Sigmoid colon (tissue), 7 donors: ENCODE measurements at places on chromosomes 2 and 18. TPM values are rescaled to one million over a fixed set of nuclear protein-coding genes. Genes with fewer than 3 reads are reported as not detected.

GRCh38 chr2:124426625-124427024, 401.5 kb downstream of the CNTNAP5 start:
- H3K36me3 ChIP-seq = no peaks in the 10 kb centered on the region
- no peak overlapping the region for H3K27ac ChIP-seq
- no peak for DNase-seq
- H3K4me3 ChIP-seq = no peak overlapping the region

FAP gene
- total RNA-seq = 12.7 TPM

TUBB8B gene
- not detected for total RNA-seq

DNA sequence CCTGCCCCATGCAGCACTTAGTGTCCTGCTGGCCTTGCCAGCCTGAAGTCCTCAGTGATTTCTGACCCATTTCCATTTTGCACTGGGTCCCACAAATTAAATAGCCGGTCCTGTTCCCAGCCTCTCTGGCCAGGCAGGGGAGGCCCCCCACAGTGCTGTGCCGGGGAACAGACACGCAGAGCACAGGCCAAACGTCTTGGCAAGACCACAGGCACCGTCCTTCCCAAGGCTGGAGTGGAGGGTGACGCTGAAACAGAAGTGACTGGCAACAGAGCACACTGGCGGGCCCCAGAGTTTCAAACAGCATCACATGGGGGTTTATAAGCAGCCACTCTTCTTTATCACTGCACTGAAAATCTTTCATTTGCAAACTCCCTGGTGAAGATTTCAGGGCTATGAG, 52.2 kb downstream of the EDAR start:
- no peaks in the 10 kb centered on the region for H3K36me3 ChIP-seq
- H3K27me3 ChIP-seq = no peaks in the 10 kb centered on the region
- no peaks in the 10 kb centered on the region for H3K4me1 ChIP-seq

GRCh38 chr2:99850084-99850710, 292.2 kb downstream of the AFF3 start:
- no peaks in the 10 kb centered on the region for H3K4me1 ChIP-seq
- no peak overlapping the region for H3K27ac ChIP-seq
- H3K36me3 ChIP-seq = no peaks in the 10 kb centered on the region

SERPINB12 gene
- not detected for total RNA-seq

GRCh38 chr2:30899516-30900054, 92.3 kb upstream of the CAPN13 start:
- no peak overlapping the region for H3K27ac ChIP-seq
- DNase-seq = no peak
- no peaks in the 10 kb centered on the region for H3K27me3 ChIP-seq
- no peaks in the 10 kb centered on the region for H3K4me1 ChIP-seq

CEP76 gene
- 7.7 TPM for total RNA-seq

- no peak for DNase-seq
- no peak overlapping the region for H3K27ac ChIP-seq
- H3K4me3 ChIP-seq = no peak overlapping the region
- no peaks in the 10 kb centered on the region for H3K4me1 ChIP-seq
- no peaks in the 10 kb centered on the region for H3K36me3 ChIP-seq
Measured at GRCh38 chr2:189426886-189427285, 14.4 kb upstream of the WDR75 start.

DNA sequence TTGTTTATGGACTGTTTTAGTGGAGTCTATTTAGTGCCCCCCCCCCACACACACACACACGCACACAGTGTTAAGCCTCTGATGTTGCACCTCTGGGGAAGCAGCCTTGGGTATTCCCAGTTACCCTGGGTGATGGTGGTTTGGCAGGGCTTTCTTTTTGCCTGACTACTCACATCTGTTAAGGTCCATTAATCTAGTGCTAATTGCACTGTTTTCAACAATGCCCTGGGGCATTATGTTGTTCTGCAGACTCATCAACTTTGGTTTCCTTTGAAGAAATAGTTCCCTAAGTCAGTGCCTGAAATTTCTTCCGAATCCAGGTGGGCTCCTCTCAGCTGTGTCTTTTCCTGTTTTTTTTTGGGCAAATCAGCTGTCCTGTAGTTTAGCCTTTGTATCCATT, 34.7 kb downstream of the SPOPL start:
- H3K4me1 ChIP-seq = no peaks in the 10 kb centered on the region
- H3K27ac ChIP-seq = no peak overlapping the region
- H3K4me3 ChIP-seq = no peak overlapping the region
- no peaks in the 10 kb centered on the region for H3K27me3 ChIP-seq

XDH gene
- total RNA-seq = 0.71 TPM

BOK gene
- 81.7 TPM for total RNA-seq

DNA sequence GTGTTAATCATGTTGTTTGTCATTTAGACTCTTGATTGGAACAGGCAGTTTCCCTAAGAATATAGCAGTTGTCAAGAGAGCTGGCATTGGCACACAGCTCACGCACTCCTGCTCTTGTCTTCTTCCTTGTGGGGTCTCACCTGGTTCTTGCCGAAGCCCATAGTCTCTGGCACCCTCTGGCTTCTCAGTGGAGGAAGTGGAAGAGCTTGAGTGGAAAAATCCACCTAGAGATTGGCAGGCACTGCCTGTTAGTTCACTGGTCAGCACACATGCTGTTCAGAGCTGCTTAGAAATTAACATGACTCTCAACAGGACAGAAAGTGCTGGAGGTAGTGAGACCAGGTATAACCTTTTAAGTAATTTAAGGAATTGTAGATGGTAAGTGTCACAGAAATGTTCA, 28.3 kb downstream of the SCTR start:
- DNase-seq = no peak
- no peaks in the 10 kb centered on the region for H3K27me3 ChIP-seq
- H3K36me3 ChIP-seq = no peaks in the 10 kb centered on the region
- H3K4me1 ChIP-seq = no peaks in the 10 kb centered on the region
- no peak overlapping the region for H3K4me3 ChIP-seq

DNA sequence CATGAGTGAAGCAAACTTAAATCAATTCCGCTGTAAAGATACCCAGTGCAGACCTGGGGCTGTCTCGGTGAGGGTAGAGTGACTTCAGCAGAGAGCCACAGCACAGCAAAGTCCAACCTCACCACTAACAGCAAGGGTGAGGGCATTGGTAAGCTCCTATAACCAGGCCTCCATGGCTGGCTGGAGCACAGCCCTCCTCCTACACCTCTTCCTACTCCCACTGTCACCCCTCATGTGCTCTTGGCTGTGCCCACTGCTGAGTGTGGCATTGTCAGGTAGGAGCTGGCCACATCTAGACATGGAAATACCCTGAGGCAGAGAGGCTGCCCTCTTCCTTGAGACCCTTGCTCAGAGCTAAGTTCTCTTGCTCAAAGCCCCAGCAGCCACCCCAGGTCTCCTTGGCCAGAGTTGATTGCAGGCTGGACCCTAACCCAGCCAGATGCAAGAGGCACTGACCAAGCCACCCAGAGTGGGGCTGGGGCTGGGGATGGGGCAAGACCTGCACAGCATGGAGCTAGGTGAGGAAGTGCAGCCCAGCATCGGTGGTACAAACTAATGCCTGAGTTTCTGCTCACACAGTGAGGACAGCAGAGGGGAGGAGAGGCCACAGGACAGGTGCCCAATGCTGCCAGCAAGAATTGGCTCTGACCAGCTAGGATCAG, 77.6 kb upstream of the RAB6C start:
- no peak overlapping the region for H3K4me3 ChIP-seq
- no peak overlapping the region for H3K27ac ChIP-seq
- no peaks in the 10 kb centered on the region for H3K4me1 ChIP-seq
- DNase-seq = no peak

GRCh38 chr18:27478459-27478858, 293.4 kb upstream of the CHST9 start:
- no peaks in the 10 kb centered on the region for H3K36me3 ChIP-seq
- H3K4me1 ChIP-seq = no peaks in the 10 kb centered on the region
- no peaks in the 10 kb centered on the region for H3K27me3 ChIP-seq
- no peak overlapping the region for H3K27ac ChIP-seq

MALL gene
- 5.8 TPM for total RNA-seq

DSG1 gene
- total RNA-seq = not detected

DNA sequence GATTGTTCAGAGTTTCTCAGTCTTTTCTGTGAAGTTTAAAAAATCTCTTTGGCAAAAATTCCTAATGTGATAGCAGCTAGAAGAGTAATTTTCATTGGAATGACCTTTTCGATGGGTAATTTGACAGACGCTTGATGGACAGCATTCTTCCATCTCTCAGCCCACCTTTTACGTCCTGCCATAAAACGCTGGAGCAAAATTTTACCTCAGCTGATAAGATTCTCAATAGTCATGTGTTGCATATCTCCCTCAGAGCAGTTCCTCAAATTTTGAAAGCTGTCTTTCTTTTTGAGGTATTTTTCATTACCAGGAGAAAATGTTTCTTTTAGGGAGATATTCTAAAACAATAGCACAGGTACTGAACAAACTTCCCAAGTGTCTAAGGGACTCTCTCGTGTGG, 441.4 kb downstream of the PARD3B start:
- H3K27ac ChIP-seq = no peak overlapping the region
- H3K36me3 ChIP-seq = no peaks in the 10 kb centered on the region

HIBCH gene
- total RNA-seq = 19.7 TPM
